ENCODE measurements at places on chromosomes 5 and 9. TPM values are rescaled to one million over a fixed set of nuclear protein-coding genes. Genes with fewer than 3 reads are reported as not detected.

DNA sequence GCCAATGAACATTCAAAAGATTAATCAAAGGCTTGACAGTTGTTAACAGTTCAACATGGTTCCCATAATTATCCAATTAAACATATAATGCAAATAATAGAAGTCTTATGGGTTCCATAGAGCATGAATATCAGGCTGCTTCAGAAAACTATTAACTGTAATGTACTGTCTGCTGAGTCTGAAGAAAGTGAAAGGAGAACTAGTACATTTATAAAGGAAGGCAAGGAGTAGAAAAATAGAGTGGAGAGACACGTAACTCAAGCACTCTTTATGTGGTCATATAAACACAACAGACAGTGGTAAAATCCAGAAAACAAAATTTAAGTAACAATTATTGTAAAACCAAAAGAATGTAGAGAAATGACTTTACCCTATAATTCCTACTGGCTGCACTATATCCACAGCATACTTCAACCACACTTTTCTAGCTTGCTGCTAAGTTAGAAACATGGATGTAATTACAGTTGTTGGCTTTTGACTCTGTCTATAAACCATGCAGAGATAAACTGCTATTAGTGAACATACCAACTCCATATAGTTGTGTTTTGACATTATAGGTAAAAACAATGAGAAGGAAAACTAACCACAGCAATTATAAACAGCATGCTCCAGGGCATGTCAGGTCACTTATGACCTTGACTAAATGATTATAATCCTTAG, 32.7 kb downstream of the NFIB start:
- no peak for DNase-seq

- no peak for DNase-seq
Measured at GRCh38 chr5:143740956-143741355, 71.0 kb upstream of the HMHB1 start.

GRCh38 chr5:103389357-103389756, 130.8 kb downstream of the MACIR start:
- DNase-seq = no peak

GRCh38 chr9:107586493-107586892, 96.9 kb upstream of the KLF4 start:
- no peak for DNase-seq

GRCh38 chr9:127907867-127908659, 8.7 kb upstream of the ST6GALNAC6 start:
- no peak for DNase-seq

The IFNA13 gene
- total RNA-seq = not detected

DNA sequence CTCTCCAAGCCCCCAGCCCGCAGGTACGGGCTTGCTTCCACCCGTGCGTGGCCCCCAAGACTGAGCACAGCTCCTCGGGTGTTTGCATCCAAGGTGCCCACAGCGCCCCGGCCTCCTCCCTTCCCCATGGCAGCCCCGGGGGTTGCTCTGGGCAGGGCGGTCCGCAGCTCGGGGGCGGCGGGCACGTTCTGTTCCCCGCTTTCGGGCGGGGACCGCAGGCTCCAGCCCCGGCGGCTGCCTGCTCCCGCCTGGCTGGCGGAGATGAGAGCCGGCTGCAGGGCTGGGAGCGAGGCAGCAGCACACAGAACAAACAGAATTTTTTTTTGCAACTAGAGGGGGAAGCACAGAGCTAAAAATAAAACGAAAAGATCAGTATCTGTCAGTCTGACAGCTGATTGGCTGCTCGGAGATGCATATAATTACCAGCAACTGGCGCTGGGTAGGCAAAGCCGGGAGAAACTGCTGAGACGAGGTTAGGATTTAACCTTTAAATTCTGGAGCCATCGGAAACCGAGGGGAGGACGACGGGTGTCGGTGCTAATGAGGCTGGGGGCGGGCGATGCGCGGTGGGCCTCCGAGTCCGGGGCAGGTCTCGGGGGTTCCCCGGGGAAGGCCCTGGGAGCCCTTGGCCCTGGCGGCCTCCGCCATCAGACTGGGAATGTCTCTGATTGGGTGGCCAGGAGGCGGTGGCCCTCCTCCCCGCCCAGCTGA, 142.7 kb upstream of the IER5L start:
- peak; percentile 61 for DNase-seq

The IFNA17 gene
- total RNA-seq = not detected
